Left renal cortex interstitium (tissue), 4 donors: ENCODE measurements at places on chromosomes 1 and 21. TPM values are rescaled to one million over a fixed set of nuclear protein-coding genes. Genes with fewer than 3 reads are reported as not detected.

The SLC25A34 gene
- 4.1 TPM for polyA plus RNA-seq

The HEYL gene
- 22.0 TPM for polyA plus RNA-seq

The SYT14 gene
- polyA plus RNA-seq, result 0.57 TPM

The PLEKHN1 gene
- polyA plus RNA-seq, result 0.16 TPM

The CHODL gene
- polyA plus RNA-seq, result 43.5 TPM

The KRTAP7-1 gene
- not detected for polyA plus RNA-seq

GRCh38 chr1:53467391-53467790 is 8.2 kb downstream of the DMRTB1 start:
- no peak for DNase-seq

- DNase-seq, result no peak
Measured at GRCh38 chr1:221998186-221998612, 256.3 kb upstream of the DUSP10 start.

GRCh38 chr21:45243603-45244002 is 44.1 kb downstream of the POFUT2 start:
- no peak for DNase-seq

DNA sequence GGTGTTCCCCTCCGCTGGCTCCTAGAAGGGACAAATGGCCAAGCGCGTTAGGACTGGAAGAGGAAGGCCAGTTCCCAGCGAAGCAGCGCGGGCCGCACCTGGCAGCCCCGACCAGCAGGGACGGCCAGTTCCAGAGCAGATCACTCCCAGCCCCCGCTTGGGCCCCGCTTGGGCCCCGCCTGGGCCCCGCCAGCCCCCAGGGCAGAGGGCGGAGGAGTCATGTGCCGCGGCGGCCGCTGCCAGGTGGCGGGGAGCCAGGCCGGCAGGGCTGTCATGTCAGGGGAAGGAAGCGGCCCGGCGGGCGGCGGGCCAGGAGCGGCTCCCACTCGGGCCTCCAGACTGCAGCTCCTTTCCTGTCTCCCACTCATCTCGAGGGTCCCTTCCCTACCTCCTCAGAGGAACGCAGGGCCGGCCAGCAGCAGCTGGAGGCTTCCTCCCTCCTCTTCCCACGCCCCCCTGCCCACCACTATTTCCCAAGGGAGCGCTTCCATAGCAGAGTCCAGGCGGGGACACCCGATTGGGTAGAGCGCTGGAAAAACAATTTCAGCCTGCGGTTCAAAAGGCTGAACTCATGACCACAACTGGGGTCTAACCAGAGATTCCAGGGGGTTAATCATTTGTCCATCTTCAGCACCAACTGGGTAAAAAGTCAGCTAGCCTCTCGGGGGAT is 16.5 kb downstream of the ZNF697 start:
- DNase-seq, result peak; percentile 41

DNA sequence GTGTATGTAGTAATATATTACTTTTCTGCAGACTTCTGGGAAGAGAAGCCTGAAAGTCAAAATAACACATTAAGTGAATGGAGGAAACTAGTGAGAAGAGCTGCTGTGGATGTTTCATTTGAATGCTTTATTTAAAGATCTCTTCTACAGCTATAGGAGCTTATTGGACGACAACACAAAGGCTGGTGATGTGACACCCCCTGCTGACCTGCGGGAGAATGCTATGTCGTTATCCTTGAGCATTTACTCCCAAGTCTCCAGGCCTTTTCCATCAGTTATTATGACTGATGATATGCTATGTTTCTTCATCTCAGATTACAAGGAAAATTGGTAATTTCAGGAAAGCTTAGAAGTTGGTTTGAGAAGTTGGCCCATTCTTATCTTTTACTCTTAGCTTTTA is 22.3 kb upstream of the PLA2G4A start:
- no peak for DNase-seq

- no peak for DNase-seq
Measured at GRCh38 chr1:156336242-156336641, 1.9 kb downstream of the CCT3 start.

- DNase-seq, result no peak
Measured at GRCh38 chr1:40014812-40015594, 25.5 kb upstream of the CAP1 start.

DNA sequence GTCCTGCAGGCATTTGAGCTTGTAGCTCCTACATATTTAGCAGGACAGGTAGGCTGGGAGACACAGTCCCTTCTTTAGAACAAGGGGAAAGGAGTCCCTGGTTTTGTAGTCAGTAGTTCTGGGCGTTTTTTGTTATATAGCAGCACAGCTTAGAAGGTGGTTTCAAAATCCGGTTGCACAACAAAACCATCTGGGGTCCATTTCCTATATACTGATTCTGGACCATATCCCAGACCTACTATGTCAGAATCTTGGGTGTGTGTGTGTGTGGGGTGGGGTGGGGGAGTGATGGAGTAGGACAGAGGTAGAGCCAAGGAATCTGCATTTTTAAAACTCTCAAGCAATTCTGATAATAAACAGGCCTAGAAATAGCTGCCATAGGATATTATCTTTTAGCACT is 21.6 kb downstream of the METTL13 start:
- no peak for DNase-seq

GRCh38 chr1:151513626-151514121 is 2.5 kb downstream of the CGN start:
- no peak for DNase-seq

DNA sequence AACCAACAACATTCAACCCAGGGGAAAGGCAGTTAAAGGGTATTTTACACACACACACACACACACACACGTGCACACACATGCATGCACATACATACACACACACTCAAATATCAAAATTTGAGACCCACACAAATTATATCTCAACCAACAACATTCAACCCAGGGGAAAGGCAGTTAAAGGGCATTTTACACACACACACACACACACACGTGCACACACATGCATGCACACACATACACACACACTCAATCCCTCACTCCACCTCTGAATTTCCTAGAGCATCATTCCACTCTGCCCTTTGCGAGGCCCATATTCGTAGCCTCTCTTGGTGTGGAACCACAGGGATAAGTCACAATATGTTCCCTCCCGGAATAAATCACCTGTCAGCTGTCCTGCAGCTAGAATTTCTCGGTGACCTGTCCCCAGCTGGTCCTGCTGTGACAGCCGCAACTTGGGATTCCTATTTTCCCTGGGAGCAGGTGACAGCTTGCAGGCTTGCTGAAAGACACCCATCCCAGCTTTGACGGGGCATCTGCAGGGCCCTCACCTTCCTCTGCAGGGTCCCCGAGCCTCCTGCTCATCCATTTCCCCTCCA is 122.7 kb downstream of the PSMG1 start:
- DNase-seq, result no peak

GRCh38 chr1:98437540-98437939 is 224.0 kb upstream of the SNX7 start:
- no peak for DNase-seq

DNA sequence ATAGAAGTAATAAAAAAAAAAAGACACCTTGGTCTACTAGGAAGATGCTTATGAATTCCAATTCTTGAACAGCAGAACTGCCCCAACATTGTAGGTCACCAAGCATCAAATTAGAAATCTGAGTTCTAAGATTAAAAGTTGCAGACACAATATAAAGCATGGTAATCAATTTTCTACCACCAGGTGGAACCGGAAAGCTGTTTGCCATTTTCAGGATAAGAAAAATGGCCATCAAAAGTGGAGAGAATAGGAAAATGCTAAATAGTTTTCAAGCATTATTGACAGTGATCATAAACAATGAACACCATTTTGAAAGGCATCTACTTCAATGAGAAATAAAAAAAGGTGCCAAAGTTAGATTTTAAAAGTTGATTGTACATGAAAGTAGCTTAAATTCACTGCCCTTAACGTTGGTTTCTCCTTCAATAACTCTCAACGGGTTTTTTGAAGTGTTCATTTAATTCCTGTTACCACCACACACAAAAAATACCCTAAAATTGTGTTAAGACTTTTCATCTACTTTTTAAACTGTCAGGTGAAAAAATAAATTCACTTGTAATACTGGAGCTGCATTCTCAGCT is 252.9 kb downstream of the KCNT2 start:
- no peak for DNase-seq
